ENCODE measurements at places on chromosomes 12 and 14.

DNA sequence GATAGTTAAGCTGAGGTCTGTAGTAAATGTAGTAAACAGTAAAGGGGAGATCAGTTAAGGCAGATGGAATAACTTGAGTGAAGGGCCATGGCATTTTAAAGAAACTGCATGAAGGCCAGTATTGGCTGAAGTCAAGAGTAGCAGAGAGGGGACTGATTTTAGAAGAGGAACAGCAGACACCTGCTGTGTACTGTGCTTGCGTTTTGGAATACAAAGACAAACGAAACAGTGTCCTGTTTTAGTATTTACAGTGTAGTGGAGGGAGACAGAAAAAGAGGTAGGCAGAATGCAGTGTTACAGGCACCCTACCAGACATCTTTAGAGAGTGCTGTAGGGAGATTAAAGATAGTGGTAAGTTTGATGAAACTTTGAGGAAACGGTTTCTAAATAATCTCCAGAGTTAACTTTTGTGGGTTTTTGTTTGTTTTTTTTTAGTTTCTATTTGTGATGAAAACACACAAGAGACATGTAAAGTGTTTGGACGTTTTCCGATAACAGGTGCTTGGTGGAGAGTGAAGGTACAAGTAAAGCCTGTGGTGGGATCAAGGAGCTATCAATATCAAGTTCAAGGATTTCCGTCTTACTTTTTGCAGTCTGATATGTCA, 2.1 kb downstream of the HELB start:
- DNase-seq: no peak

GRCh38 chr12:61546296-61546695, 713.9 kb upstream of the USP15 start:
- DNase-seq: no peak

DNA sequence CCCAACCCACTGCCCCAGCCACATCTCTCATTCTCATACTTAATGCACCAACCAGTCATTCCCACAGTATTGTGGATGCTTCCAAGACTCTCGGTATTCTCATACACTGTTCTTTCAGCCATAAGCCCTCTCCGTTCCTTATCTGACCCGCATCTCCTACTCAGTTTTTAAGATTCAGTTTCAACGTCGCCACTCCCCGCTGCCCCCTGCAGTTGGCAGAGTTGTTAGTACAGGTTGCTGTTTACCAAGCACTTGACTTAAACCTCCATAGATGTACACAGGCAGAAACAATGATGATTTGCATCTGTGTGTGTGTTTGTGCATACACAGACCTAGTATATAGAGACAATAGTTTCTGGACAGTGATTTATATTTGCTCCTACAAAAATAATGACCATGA, 40.2 kb downstream of the PAH start:
- DNase-seq: no peak

GRCh38 chr14:101411779-101412178, 149.5 kb upstream of the DIO3 start:
- DNase-seq: no peak

- no peak for DNase-seq
Measured at GRCh38 chr12:59322473-59322872, 273.4 kb upstream of the SLC16A7 start.

DNA sequence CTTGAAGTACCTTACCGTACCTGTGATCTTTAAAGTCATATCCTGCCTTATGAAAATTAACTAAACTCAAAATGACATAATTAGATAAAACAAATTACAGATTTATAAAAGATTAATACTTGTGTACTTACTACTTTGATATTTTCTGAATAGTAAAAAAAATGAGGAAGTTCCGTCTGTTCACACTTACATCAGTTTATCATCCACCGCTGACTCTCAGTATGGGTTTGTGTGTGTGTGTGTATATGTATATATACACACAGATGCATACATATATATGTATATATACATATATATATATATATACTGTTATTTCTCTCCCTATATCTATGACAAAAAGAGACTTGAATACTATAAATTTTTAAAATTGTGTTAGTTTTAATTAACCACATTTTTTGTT, 65.0 kb upstream of the MON2 start:
- DNase-seq: no peak

- no peak for DNase-seq
Measured at GRCh38 chr12:49827051-49827400, 1.2 kb downstream of the NCKAP5L start.

DNA sequence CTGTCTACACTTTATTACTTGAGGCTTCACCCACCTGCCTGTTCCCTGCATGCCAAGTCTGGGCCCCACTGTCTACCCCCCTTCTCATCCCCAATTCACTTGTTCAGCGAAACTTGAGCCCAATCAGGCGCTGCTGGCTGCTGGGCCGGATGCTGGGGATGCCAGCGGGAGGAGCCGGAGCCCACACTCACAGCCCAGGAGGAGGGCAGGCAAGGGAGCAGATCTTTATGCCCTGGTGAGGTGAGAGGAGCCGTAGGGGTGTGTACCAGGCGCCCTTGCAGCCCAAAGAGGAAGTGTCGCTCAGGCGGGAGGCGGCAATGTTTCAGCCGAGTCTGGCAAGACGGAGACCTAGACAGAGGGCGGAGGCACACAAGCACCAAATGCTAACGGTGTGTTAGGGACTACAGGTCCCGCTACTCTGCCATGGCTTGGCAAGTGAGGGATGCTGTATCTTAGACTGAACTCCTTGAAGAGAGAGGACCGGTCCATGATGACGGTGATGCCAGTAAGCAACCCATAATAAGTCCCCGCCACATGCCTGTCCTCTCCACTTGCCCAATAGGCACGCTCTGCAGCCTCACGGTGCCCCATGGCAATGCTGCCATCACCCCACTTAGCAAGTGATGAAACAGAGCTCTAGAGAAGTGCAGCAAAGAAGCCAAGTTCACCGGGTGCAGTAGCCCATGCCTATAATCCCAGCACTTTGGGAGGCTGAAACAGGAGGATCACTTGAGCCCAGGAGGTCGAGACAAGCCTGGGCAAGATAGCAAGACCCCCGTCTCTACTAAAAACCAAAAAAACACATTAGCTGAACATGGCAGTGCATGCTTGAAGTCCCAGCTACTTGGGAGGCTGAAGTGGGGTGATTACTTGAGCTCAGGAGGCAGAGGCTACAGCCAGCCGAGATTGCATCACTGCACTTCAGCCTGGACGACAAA, 41.6 kb downstream of the LRRC74A start:
- no peak for DNase-seq

DNA sequence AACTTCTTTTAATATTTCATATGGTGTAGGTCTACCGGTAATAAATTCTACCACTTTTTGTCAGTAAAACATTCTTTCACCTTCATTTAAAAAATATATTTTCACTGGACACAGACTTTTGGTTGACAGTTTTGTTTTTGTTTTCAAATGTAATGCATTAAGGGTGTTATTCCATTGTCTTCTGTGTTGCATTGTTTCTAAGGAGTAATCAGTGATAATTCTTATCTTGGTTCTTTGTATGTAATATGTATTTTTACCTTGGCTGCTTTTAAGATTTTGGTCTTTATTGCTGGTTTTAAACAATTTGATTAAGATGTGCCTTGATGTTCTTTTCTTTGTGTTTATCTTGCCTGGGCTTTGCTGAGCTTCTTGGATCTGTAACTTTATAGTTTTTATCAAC, 4.1 kb downstream of the MAP1LC3B2 start:
- DNase-seq: no peak

DNA sequence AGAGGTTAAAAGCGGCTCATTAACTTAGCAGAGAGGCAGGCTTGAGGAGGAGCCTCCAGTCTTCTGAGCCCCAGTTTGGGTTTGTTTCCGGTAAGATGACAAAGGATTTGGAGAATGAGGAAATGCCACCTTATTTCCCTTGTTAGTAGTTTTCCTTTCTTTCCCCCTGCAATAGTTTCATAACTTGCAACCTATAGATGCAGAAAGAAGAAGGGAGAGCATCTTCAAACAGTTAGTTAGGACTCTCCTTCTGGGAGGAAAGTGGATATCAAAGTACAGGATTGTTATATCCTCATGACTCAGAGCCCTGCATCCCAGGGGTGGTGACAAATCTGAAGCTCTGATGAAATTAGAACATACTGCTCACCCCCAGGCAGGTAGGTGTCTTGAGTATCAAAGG, 180.7 kb upstream of the SLC38A2 start:
- peak; percentile 82 for DNase-seq

DNA sequence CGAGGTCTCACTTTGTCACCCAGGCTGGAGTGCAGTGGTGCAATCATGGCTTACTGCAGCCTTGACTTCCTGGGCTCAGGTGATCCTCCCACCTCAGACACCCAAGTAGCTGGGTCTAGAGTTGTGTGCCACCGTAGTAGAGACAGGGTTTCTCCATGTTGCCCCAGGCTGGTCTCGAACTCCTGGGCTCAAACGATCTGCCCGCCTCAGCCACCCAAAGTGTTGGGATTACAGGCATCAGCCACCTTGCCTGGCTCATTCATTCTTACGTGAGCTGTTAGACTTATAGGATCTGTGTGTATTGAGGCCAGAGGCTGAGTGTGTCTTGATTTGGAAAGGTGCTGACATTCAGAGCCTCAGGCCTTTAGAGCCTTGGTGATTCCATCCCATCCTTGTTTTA, 128.1 kb downstream of the SLC25A47 start:
- DNase-seq: no peak

DNA sequence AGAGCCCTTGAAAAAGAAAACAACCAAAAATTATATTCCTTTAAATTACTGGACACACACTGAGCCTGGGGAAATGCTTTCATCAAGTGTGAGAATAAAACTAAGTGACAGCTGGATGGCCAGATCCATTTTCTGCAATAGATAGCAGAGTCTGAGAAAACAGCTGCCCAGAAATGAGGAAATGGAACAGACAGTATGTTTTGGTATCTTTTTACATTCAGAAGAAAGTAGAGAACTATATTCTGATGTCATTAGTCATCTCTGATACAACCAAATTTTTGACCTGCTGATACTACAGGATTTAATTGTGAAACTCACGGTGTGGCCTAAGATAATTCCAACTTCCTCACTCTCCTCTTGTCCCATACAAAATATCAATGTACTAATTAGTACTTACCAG, 78.2 kb downstream of the HMGA2 start:
- peak; percentile 85 for DNase-seq

DNA sequence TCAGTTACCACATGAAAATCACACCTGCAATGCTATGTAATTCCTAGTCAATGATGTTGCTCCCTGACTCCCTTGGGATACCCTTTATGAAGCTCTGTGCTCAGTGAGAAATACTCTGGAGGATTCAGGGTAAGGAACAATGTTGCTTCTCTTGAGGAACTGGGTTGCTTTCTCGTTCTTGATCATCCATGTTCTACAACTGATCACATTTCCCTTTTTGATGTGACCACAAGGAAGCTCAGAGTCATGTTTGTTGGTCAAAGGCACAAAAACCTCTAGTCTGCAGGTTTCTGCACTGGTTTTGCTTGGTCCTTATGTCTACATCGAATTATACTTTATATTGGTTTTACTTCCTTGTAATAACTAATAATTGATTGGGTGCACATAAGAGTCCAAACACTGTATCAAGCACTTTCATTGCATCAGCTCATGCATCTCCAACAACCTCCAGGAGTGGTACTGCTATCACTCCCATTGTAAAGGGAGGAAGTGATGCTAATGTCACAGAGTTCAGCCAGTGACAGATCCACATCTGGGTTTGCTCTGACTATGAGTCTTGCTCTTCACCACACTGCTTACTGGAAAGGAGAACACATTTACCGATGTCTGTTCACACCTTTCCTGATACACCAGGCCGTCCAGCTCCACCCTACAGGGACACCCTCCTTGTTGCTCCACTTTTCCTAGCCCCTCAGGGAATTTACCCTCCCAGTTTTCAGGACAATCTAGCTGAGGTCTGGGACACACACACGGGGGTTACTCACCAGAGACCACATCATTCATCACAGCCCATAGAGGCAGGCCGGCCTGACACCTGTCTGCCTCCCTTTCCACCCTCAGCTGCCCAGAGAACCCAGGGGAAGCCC, 41.0 kb downstream of the CMKLR1 start:
- DNase-seq: no peak

DNA sequence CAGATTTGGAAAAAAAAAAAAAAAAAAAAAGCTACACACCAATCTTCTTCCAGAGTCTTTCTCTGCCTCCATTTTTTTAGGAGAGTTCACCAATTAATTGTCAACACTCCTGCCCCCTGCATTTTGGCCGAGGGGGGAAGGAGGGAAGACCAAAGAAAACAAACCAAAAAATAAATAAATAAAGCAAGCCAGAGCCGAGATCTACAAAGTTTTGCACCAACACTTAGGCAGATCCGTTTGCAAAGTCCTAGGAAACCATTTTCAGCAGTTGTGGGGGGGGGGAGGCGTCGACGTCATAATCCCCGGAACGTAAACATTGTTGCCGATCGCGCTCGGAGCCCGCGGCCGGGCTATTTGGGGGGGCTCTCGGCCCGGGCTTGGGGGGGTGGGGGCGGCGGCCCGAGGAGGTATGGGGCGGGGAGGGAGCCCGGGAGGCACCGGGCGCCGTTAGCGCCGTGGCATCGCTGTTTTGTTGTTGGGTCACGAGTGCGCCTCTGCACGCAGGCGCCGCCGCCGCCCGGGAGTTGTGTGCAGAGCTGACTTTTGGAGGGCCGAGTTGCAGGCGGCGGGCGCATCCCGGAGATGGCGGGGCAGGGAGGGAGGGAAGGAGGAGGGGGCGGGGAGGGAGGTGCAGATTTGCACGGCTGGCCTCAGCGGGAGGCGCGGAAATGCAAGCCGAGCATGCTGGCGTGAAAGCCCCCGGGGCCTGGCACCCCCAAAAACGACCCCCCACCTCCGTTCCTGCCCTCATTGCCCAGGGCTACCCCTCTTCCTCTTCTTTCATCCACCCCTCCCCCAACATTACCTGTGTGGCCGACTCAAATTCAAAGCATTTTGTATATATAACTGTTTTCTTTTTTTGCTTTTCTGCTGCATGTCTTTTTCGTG, 598 bp downstream of the KDM2B start:
- DNase-seq: peak; percentile 58

- DNase-seq: no peak
Measured at GRCh38 chr14:61343991-61344405, 22.6 kb downstream of the PRKCH start.

GRCh38 chr12:118714051-118714460, 267.3 kb upstream of the SRRM4 start:
- DNase-seq: no peak

DNA sequence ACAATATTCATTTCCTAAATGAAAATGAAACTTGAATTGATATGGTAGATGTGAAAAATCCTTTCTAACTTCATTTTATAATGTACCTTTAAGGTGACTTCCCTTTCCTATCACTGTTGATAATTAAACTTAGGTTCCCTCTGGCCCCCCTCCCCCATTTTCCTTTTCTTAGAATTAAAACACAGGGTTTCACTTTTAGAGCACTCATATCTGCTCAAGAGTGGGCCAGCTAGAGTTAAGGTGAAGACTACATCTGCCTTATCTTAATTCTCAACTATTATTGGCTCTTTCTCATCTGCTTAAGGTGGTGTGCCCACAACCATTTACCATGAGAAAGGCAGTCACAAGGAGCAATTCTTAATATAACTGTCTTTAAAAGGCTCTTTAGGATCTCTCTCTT, 49.7 kb downstream of the LIN52 start:
- no peak for DNase-seq

- DNase-seq: no peak
Measured at GRCh38 chr12:99686142-99686541, 38.6 kb downstream of the GARIN6 start.

- peak; percentile 17 for DNase-seq
Measured at GRCh38 chr12:100268835-100269564, 2.0 kb downstream of the SCYL2 start.

Measured in iris pigment epithelial cell (primary cell).